ENCODE measurements at places on chromosomes 1 and 21.
A peak's percentile ranks its signal among the peaks of the same experiment; 100 is the strongest.

DNA sequence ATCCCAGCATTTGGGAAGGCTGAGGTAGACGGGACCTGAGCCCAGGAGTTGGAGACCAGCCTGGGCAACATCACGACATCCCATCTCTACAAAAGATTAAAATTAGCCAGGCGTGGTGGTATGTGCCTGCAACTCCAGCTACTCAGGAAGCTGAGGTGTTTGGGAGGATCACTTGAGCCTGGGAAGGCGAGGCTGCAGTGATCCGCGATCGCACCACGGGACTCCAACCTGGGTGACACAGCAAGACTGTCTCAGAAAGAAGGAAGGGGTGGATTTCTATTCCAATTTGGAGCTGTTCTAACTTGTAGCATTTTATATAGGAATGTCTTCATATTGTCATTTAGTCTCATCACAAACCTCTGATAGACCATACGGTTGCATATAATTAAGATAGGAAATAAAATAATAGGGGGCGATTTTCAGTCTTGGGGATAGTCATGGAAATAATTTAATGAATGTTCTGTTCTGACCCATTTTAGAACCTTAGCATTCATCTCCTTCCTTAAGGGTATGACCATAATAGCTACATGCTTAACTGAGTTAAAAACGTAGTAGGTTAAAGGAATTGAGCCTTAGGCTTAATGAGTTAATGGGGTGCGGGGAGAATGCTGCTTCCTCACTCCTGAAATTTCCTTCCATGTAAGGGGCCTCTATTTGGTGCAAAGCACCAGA lies 93.1 kb downstream of the ADCY10 start:
- DNase-seq = no peak

DNA sequence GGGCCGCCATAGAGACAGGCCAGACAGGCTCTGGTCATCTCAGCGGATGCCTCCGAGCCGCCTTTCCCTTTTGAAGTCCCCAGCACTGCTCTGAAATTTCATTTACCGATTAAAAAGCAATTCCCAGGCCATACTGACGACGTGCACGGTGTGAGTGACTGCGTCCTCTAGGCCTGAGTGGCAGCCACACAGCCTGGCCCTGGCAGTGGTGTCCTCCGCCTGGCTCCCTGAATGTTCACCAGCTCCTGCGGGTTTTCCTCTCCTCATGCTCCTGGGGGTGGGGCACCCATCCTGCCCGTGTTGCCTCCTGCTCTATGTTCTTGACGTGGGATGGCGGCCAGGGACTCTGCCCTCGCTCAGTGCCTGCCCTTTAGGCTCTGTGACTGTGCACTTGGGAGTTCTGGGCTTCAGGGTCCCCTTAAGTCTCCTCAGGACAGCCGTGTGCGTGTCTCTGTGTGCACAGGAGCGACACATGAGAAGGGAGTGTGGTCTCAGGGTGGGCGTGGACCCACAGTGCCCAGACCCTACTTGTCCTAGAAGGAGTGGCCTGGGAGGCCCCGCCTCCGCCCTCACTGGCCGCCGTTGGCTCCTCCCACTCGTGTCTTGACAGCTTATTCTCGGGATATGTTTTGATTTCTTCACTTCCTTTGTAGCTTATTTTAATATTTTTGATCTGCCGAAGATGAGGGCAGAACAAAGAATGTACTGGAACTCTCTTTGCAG lies 3.6 kb downstream of the SKI start:
- no peak for DNase-seq

- no peak for DNase-seq
Observed at GRCh38 chr1:50490640-50491039, 67.4 kb upstream of the DMRTA2 start.

- no peak for DNase-seq
Observed at GRCh38 chr21:15732290-15732995, 2.7 kb downstream of the USP25 start.

DNA sequence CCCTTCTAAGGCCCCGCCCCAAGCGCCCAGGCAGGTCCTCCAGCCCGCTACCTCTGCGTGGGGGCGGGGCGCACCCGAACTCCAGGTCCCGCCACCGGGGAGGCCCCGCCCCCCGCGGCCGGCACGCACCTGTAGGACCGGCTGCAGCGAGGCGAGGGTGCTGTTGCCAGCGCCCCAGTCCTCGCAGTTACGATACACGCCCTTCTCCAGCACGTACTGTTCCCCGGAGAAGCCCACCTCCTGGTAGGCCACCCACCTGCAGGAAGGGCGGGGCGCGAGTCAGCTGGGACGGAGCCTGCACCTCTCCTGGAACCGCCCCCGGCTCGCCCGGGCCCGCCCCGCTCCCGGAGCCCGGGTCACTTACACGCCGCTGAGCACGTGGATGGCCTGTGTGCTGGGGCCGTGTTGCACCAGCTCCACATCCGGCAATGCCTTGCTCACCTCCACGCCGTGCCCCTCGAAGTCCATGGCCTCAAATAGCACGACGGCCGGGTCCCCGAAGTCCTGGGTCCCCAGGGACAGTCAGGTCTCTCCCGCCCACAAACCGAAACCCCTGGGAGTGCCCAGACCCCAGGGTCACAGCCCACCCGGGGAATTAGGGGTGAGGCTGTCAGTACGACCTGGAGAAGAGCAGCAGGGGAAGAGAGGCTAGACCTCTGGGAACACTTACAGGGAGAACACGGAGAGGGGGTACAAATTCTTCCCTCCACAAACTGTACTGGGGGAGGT lies 17.3 kb downstream of the CRYBG2 start:
- DNase-seq = peak; percentile 92
